ENCODE measurements at places on chromosomes 5 and 9.

DNA sequence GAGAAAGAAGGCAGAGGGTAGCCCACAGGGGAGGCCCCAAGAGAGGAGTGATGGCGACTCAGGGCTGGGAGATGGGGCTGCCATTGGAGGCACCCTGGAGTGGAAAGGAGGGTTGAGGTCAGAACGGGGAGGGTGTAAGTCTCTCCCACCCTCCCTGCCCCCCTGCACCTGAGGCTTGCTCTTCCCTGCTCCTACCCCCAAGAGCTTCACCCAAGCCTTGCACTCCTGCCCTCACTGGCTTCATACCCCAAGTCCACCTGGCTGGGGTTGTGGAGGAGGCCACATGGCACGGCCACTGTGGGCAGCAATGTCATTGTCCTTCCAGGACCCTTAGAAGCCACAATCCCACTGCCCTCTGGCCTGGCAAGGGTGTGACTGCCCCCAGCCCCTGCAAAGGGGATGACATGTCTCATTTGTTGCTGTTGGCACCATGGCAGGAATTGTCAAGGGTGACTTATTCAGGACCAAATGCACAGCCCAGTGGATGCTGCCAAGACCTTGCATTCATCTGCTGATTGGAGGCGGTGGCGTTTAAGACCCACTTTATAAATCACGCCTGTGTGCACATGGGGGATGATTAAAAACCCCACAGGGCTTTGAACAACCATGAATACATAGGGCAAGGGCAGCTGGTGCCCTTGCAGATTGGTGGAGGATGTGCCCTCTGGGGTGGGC is 47.6 kb upstream of the RNU6ATAC start:
- DNase-seq: no peak

- DNase-seq: no peak
Measured at GRCh38 chr5:158590746-158591300, 508.9 kb downstream of the EBF1 start.

GRCh38 chr9:121424024-121424432 is 54.0 kb upstream of the STOM start:
- no peak for DNase-seq

DNA sequence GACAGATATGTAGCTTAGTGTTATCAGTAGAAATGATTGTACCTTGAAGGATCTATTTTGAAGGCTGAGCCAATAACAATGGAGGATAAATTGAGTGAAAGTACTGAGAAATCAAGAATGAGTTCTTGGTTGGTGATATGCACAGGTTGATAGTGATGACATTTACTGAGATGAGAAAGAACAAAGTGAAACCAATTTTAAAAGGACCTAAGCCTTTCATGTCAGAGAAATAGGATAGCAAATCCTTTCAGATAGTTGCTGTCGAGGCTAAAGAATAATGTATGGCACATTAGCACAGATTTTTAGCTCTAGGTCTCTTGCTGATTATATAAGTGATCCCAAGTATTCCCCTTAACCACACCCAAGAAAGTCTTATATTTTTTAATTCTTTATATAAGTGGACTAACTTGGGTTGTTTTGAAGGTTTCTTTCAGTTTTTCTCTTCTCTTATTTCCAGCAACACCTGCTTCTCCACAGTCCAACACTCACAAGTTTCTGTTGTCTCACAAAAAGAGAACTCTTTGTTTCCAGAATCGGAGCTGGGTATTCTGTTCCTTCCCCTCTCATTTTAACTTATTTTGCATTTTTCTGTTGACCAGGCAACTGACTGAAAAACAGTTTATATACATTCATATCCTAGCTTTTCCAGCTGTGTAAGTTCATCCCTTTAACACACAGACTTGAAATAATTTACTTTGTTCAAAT is 286.9 kb upstream of the ATP10B start:
- DNase-seq: no peak

DNA sequence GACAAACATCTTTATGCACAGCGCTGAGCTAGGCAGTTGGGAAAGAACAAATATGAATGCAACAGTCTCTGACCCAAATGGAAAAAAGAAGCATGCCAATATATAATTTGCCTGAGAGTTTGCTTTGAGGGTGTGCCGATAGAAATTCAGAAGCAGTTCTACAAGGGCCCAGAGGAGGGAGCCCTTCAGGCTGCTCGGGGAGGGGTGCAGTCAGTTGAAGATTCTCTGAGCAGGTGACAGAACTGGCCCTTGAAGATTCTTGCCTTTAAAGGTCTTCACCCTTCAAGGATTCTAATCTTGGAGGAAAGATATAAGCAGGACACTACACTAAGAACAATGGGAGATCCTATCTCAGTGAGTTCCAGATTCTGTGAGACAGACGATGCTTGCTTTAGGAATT is 3.7 kb upstream of the PAPPA start:
- DNase-seq: no peak

DNA sequence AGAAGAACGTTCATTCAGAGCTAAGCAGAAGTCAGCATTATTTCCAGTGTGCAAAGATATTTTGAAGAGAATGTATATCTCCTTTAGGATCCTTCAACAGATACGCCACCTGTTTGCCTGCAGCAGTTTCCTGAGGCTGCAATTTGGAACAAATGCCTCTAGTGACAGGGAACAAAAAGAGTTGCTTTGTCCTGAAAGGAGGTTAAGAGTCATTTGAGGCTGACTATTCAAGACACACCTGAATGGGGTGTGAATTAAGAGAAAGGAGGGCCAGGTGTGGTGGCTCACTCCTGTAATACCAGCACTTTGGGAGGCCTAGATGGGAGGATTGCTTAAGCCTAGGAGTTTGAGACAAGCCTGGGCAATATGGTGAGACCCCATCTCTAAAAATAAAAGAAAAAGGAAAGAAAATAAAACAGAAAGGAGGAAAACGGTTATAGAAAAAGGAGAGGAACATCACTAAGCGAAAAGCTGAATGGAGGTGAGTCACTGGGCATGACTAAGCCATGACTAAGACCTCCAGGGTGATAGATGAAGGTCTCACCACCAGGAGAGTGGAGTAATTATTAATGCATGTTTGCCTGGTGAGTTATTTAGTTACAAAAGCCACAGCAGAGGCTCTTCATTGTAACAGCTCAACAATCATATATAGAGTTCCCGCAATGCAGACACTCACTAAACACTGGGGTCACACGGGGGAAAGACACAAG is 255.2 kb upstream of the TNC start:
- no peak for DNase-seq

DNA sequence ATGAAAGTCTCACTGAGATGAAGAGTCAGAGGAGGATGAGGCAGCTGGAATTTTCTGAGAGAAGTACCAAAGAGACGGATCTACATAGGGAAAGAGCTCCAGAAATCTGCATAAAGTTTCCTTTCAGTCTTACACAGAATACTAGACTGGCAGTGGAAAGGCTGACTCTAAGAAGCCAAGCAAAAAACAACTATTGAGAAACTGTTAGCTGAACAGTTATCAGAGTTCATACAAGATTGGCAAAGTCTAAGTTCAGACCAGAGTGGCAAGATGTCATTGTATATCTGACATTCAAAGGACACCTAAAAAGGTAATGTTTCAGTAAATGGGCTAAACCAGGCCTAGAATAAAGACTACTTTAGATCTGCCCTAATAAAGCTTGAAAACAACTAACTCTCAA is 209.0 kb downstream of the KIAA0825 start:
- no peak for DNase-seq

GRCh38 chr5:41519801-41520200 is 9.4 kb upstream of the PLCXD3 start:
- no peak for DNase-seq

GRCh38 chr5:85049020-85049419 is 664.3 kb upstream of the EDIL3 start:
- DNase-seq: no peak

DNA sequence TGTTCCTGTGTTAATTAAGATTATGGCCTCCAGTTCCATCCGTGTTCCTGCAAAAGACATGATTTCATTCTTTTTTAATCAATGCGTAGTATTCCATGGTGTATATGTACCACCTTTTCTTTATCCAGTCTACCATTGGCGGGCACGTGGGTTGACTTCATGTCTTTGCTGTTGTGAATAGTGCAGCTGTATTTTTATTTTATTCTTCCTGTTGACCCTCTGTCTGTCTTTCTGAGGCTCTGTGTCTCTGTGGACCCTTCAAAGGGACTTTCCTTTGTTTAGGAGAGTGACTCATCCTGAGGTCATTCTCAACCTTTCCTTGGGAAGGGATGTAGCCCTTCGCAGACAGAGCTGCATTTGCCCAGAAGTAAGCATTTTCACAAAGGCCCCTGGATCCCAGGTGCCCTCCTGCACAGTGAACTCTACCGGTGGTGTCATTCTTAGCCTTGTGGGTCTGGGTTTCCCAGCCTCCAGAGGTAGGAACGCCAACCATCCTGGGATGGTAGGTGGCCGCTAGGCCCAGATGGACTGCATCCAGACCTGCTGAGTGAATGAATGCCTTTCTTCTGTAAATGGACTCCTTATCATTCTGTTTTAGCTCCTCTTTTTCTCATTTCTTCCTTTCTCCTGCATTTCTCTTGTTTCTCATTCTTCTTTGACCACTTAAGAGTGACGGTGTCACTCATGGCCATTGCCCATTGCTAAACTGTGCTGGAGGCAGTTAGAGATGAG is 22.4 kb downstream of the TRIO start:
- DNase-seq: no peak

DNA sequence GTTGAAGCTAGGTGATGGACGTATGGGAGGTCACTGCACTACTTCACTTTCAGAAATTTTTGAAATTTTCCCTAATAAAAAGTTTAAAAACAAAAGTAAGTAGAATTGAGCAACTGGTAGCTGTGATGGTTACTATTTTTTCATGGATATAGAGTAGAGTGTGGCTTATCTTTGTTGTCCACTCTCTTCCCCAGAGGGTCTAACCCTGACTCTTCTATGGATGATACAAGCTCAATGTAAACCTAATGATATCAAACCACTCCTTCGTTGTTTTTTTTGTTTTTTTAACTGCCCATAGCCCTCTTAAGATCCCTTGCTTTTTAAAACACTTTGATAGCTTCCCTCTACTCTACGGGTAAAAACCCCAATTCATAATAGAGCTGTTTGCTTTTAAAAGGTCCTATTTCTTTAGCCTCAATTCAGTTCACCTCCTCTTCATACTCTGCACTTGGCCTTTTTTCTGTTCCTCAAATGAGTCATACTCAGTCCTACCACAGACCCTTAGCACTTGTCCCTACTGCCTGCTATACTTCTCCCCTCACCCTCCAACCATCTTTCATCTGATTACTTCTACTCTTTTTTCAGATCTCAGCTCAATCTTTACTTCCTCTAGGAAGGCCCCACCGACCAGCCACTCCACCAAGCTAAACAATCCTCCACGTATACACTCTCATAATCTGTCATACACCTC is 2.6 kb downstream of the HDAC3 start:
- DNase-seq: no peak

GRCh38 chr9:2021731-2022130 is 6.6 kb downstream of the SMARCA2 start:
- no peak for DNase-seq

DNA sequence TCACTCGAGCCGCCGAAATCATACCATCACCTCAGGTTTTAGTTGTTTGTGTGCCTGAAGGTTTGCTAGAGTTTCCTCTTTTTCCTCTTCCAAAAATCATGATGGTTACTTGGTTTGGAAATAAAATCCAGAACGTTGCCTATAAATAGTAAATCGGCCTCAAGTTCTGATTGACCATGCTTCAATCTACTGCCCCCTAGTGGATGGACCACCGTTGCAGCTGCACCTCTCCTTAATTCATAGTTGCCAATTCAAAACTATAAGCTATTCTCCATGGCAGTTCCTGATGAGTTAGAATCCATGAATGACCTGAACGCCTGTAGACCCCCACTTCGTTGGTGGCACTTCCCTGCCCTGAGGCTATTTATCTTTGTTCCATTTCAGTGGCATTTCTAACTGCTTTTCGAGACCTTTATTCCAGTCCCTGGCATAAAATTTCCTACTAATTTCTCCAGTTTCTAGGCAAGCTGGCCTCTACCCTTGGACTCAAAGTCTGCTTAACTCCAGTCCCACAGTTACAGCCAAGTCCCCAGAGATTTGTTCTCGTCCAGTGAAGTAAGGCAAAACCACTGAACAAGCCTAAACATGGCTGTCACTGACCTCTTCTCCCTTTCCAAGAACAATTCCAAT is 422.6 kb downstream of the EFNA5 start:
- DNase-seq: no peak
